Effector memory CD8-positive, alpha-beta T cell (primary cell): ENCODE measurements at places on chromosomes 6 and 20.
A peak's percentile ranks its signal among the peaks of the same experiment; 100 is the strongest.

DNA sequence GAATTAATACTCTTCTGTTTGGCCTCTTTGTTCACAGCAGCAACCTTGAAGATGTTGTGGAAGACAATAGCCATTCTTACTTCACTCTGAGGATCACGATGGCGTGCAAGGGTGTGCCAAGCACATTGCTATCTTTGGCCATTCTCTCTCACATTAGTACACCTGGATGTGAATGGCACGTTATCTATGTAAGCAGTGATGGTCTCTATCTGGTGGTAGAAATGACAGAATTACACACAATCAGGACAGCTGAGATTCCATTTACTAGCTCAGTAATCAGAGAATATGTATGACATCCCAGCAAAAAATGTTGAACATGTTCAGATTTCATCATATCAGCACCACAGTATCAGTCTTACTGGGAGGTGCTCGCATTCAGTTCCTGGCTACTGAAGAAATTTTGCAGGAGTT is 116.2 kb downstream of the LCA5 start:
- no peak for DNase-seq

- DNase-seq, result peak; percentile 35
Measured at GRCh38 chr20:57433657-57434389, 42.6 kb downstream of the RBM38 start.

DNA sequence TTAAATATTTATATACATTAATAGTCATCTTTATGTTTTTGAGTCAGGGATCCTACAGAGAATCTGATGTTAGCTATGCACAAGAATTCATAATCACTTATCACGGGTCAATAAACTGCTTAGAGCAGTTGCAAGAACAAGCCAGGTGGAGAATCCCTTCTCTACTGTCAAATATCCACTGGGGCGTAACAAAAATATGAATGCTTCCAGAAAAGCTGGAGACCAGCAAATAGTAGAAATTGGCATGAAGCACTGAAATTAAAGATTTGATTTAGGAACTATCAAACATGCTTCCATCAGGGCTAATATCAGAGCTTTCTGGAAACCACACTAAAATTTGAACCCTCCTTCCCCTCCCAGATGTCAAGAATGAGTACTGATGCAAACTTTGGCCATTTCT is 37.3 kb downstream of the ADGRG6 start:
- DNase-seq, result no peak

DNA sequence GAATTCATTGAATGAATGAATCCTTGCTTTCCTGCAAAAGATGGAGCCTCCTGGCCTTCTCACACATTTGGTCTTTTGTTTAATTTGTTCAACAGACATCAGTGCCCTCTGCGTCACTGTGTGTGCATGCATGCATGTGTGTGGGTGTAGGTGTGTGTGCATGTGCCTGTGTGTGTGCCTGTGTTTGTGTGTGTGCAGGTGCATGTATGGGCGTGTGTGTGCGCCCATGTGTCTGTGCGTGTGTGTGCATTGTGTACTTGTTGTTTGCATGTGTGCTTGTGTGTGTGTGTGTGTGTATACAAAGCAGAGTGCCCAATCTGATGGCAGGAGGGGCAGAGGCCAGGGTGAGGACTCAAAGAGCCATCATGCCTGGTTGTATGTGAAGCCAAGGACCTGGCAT is 36.0 kb downstream of the C20orf203 start:
- DNase-seq, result no peak

DNA sequence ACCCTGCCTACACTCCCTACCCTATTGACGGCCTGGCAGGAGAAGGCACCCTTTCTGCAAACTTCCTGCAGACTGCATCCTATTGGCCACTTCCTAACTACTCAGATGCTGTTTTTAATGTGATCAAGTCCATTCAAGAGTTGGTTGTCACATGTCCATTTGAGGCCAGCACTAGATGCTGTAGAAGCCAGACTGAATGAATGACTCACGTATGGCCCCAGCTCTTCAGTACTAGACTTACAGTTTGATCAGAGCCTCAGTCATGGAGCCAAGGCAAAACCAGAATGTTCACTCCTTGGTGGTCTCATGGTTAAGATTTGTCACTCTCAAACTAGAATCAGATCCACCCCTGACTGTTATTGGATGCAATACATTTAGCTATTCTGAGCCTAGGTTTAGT is 101.7 kb downstream of the OPRM1 start:
- DNase-seq, result no peak

GRCh38 chr6:150140236-150140969 is 2.4 kb upstream of the PPP1R14C start:
- no peak for DNase-seq

- DNase-seq, result no peak
Measured at GRCh38 chr20:47821481-47822100, 36.3 kb upstream of the SULF2 start.

GRCh38 chr20:22682381-22682780 is 98.0 kb upstream of the FOXA2 start:
- DNase-seq, result no peak

GRCh38 chr6:150334790-150335783 is 33.7 kb upstream of the IYD start:
- DNase-seq, result peak; percentile 21

DNA sequence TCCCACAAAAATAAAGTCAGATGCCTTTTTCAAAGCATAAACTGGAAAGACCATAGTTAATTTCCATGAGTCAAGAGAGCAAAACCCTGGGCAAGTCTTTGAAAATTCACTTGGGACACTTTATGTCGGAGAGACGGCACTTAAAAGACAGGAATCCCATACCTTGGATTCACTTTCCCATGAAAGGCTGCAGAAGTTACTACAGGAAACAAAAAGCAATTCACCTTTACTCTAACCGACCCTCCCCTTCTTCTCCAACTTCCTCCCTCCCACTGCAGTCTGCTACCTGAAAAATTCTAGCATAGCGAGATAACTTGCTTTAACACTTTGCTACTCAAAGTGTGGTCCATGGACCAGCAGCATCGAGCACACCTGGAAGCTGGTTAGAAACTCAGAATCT is 539.1 kb upstream of the JAG1 start:
- no peak for DNase-seq

GRCh38 chr6:106579281-106579680 is 50.0 kb downstream of the RTN4IP1 start:
- DNase-seq, result no peak

DNA sequence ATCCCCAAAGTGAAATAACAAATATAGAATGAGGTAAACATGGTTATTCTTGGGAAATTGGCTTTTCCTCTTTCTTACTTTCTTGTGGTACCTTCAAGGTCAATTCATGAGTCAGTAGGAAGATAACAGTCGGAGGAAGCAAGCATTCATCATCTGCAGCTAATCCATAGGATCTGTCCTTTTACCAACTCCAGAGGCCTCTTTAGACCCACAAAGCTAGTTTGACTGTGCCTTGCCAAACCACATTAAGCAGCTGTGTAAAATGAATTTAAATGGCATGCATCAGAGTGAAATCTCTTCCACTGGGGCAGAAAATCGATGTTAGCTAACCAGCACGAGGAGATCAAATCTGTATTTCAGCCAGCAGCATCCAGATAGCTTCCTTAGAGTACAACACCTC is 171.3 kb downstream of the TMEM242 start:
- no peak for DNase-seq

DNA sequence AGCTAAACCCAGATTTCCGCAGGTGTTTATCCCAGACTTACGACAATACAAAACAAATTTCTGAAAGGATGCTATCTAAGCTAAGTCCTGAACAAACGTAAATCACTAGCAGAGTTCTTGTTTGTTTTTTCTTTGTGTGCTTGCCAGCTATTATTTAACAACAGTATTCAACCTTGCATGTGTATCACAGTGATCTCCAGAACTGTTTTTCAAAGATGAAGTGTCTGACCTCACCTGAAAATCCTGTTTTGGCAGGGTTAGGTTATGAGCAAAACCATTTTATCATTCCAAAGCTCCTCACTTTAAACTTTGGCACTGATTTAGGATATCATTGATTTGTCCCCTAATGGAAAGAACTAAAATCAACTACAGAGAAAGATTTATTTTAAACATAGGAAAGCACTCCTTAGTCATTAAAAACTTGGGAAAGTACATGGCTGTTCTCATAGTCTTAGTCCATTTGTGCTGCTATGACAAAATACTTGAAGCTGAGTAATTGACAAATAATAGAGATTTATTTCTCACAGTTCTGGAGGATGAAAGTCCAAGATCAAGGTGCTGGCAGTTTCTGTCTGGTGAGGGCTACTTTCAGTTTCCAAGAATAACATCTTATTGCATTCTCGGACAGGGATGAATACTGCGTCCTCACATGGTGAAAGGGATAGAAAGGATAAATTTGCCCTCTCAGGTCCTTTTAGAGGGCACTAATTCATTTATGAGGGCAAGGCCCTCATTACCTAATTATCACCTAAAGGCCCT is 20.8 kb upstream of the BMP5 start:
- no peak for DNase-seq

GRCh38 chr20:8394308-8394945 is 262.4 kb downstream of the PLCB1 start:
- no peak for DNase-seq

- DNase-seq, result no peak
Measured at GRCh38 chr6:29791162-29791561, 36.5 kb upstream of the HLA-G start.

DNA sequence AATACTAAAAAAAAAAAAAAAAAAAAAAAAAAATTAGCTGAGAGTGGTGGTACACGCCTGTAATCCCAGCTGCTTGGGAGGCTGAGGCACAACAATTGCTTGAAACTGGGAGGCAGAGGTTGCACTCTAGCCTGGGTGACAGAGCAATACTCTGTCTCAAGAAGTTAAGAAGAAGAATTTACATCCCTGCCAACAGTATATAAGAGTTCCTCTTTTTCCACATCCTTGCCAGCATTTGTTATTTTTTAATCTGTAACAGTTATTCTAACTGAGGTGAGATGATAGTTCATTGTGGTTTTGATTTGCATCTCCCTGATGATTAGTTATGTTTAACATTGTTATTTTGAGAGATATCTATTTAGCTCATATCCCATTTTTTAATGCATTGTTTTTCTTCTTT is 20.3 kb upstream of the DYNLRB1 start:
- DNase-seq, result no peak

DNA sequence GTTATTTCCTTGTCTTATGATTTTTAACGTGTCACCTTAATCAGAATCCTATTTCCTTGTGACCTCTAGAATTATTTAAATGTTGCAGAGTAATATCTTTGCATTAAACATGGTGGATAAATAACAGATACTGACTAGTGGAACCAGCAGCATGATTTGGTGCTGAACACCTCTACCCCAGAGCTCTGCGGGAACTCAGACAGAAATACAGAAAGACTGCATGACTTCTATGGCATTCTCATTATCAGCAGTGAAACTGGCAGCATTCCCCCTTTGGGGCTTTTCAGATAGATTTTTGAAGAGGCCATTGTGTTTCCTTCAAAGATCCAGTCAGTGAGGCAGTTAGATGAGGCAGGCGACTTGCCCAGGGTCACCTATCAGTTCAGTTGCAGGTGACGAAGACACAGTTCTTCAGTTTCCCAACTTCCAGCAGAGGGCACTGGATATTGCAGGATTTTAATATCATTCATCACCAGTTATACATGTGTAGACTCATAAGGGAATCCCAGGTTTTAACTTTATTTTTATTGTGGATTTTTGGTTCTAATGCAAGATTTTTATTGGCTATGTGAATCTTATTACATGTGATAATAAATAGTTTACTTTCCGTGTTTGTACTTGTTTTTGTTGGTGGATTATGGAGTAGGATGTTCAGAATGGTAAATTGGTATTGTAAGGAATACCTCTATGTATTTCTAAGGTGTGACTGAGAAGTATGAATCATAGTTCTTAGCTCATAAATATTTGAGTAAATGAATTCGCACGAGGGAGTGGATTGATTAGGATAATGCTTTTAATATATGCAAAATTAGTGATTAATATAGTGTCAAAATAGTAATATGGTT is 81.3 kb downstream of the AFDN start:
- no peak for DNase-seq

DNA sequence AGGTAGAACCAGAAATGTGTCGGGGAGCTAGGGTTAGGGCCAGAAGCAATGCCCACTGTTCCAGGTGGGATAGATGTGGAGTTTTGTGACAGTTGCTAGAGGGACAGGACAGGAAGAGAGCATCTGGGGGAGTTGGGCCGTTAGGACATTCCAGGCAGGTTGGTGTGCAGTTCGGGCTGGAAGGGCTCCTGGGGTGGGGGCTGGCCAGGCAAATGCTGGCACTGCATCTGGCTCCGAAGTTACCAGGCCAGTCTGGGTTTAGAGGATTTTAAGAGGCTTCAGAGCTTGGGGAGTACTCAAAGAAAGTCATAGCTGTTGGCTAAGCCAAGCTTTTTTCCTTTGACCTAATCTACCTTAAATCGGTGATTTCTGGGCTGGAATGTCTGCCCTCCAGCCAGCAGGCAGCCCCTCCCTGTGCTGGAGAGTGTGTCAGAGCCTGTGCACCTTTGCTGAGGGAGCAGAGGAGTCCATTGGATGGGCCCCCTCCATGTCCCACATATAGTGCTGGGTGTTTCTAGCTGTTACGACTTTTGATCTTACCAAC is 20.8 kb downstream of the PLCG1 start:
- DNase-seq, result no peak

- DNase-seq, result no peak
Measured at GRCh38 chr6:44361947-44362346, 19.5 kb downstream of the SPATS1 start.

DNA sequence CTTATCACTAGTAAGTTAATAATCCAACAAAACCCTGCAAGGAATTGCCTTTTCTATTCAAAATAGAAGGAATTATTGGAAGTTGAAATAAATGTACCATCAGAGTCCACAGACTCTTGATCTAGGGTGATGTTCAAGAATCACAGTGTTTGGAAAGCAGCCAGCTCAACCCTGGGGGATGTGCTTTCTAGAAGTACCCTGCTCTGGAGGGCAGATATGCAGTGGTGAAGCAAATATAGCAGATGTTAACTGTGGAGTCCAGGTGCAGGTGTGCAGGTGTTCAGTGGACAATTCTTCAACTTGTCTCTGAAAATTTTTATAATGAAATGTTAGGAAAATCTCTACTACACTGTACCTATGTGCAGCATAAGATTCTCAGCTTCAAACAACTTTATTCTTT is 9.1 kb upstream of the INSM1 start:
- no peak for DNase-seq

GRCh38 chr6:43170417-43170930 is 595 bp upstream of the SRF start:
- no peak for DNase-seq

DNA sequence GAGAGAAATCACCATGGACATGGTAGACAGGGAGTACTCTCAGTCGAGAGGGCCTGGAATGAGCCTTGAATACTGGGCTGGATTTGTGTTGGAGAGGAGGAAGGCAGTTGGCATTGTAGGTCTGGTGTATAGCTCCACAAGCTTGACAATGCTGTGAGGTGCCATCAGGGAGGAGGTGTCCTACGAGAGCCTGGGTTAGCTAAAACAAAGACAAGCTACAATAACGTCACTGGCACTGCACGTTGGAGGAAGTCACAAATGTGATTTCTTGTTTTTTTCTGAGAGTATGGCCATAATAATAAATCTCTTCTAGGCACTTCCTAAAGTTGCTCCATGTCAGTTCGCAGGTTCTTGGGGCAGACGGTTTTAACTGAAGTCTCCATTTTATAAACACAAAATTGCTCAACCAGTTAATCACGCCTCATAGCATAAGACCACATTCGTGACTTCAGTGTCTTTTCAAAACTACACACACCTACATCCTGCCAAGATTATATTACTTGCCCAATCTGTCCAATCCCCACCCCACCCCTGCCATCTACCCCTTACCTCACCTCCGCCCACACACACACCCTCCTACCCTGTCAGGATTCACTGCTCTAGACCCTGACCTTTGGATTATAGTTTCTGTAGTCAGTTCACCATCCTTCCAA is 4.4 kb upstream of the HLA-DMB start:
- no peak for DNase-seq

GRCh38 chr6:151721146-151721545 is 86.3 kb upstream of the ESR1 start:
- DNase-seq, result no peak
